NAMALWA (cell line): ENCODE measurements at places on chromosomes 6 and 20.
A peak's percentile ranks its signal among the peaks of the same experiment; 100 is the strongest.

- peak; percentile 86 for DNase-seq
Observed at GRCh38 chr20:31560094-31560745, 44.9 kb upstream of the ID1 start.

DNA sequence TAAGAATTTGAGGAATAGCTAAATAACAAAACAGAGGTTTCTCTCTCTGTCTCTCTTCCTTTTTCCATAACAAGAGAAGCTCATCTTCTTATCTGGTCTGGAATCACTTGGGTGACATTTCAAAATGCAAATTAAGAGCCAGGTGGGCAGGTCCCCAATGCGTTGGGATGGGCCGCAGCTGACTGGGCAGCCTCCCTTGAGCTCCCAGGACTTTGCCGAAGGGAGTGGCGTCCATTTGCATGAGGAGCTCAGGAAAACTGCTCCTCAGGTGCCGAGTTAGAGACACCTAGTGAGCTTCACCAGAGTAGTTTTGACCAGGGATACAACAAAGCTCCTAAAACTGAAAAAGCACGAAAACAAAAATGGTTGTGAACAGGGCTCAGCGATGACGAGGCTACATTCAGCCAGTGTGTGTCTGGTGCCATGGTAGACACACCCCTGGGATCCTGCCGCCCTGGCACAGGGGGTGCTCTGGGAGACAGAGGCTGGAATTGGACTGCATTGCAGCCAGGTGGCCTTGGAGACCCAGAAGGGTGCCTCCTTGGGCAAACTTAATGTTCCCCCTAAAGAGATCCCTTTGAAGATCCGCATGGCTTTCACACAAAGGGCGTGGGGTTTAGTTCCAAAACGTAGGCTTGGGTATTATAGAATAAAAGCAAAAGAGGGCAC lies 13.5 kb upstream of the SERPINB6 start:
- no peak for DNase-seq

DNA sequence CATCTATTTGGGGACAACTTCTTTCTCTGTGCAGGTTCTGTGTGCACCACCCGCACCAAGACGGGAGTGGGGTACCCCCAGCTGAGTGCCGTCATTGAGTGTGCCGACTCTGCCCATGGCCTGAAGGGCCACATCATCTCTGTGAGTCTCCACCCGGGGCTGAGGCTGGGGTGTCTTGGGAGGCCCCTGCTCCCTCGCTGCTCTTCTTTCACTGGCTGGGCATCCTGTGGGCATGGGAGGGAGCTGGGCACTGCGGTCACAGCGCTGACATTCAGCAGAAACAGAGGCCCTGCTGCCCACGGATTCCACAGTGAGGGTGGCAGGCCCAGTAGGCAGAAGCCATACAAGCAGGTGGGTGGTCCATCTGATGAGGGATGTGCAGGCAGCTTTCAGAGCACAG lies 40.4 kb downstream of the GMPR start:
- DNase-seq, result no peak

- peak; percentile 62 for DNase-seq
Observed at GRCh38 chr6:148746363-148747144, at the start of gene UST. TSS of gene UST (plus strand) at chr6:148747030. CDS start at chr6:148747431, 401 bp downstream.

DNA sequence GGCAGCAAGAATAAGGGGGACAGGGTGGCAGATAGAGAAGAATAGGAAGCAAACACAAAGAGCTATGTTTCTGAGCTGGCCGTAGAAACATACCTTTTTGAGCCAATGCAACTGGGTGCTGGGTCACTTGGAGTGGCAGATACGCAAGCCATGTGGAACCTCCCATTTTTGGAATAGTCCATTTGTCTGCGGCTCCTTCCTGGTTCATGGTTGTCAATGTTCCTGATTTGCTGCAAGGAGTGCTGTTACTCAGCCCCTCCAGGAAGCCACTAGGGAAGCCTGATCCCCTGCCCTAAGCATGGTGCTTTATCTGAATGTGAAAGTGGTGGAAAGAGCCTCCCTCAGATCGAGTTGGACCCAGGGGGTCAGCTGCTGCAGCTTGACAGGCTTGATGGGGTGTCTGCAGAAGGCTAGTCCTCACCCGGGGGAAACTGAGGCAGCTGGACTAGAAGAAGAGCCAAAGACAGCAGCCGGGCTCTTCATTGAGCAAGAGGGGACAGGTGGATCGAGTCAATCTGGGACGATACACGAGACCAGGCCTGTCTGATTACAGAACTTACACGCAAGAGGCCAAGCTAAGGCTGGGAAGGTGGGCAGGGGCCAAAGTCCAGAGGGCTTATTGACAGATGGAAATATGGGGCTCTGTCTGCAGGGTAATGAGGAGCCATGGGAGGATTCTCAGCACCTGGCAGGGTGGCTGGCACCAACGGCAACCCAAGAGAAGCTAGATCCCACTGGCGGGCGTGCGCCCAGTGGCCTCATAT lies 57.4 kb upstream of the CTNNBL1 start:
- no peak for DNase-seq

DNA sequence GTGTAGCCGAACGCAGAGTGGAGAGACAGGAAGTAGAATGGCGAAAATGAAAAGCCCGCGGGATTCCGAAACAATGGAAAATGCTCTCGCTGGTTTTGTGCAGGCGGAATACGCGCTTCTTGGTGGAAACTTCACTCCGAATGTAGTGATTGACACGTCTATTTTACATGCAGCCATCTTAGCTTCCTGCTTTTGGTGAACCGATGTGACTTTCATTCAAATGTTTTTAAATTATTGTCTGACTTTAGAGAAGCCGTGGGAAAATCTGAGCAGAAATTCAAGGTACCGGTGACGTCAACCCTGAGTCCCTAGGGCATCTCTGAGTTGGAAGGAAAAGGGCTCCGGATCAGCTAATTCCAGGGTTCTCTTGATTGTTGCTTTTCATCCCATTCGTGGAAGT lies 11.4 kb downstream of the GPX5 start:
- DNase-seq, result no peak

GRCh38 chr6:136586295-136586694 lies 36.1 kb upstream of the MAP7 start:
- DNase-seq, result no peak
